ENCODE measurements at places on chromosomes 3 and 15.

GRCh38 chr3:54999159-54999558 lies 71.3 kb upstream of the LRTM1 start:
- DNase-seq: no peak

GRCh38 chr3:116939550-116939949 lies 230.0 kb downstream of the TUSC7 start:
- DNase-seq: no peak

- DNase-seq: no peak
Measured at GRCh38 chr15:93583552-93583951, 494.5 kb upstream of the RGMA start.

GRCh38 chr15:65903296-65904073 lies 34.2 kb downstream of the RAB11A start:
- DNase-seq: no peak

DNA sequence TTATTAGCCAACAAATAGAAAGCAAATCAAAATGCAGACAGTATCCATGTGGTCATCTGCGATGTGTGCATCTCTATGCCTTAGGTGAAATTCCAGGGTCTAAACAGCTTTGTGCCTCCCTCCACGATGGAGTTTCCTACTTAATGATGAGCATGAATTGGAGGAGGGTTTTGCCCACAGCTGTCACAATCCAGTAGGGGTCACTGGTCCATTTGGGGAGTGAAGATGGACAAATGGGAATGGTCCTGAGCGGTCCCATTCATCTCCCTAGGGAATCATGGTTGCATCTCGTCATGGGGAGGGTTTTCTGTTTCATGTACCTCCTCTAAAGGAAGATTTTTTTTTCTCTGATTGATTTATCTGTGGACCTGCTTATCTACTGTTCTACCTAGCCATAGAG lies 358.0 kb downstream of the PTPRG start:
- no peak for DNase-seq

DNA sequence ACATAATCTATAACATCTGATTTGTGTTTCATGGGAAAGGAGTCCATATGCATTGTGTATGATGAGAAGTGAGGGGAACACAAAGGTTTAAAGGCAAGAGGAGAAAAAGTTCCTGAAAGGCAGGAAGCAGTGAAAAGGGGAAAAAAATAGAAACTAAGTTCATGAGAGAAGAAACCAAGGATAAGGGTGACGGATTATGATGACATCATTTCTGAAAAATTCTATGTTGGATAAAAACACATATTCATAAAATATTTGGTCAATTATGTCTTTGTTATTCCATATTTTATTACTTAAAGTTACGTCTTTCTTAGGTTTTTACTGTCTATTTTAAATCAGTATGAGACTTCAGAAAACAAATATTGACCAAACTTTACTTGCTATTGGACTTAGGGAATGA lies 48.6 kb upstream of the CP start:
- DNase-seq: no peak

DNA sequence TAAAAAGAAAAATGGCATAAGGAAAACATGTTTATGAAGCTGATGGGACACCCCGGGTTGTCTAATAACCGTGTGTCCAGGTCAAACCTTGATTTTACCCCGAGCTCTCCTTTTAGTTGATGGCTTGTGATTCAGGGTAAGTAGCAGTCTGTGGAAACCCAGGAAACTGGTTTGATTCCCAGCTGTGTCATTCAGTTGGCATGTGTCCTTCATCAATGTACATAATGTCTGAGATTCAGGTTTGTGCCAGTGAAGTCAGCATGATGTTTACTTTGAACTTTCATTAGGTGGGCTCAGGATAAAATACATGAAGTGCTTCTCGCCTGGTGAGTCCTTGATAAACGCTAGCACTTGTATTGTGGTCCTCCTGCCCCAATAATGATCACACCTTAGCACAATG lies 4.3 kb upstream of the COPG1 start:
- no peak for DNase-seq

GRCh38 chr15:33243393-33243792 lies 48.9 kb upstream of the FMN1 start:
- no peak for DNase-seq

DNA sequence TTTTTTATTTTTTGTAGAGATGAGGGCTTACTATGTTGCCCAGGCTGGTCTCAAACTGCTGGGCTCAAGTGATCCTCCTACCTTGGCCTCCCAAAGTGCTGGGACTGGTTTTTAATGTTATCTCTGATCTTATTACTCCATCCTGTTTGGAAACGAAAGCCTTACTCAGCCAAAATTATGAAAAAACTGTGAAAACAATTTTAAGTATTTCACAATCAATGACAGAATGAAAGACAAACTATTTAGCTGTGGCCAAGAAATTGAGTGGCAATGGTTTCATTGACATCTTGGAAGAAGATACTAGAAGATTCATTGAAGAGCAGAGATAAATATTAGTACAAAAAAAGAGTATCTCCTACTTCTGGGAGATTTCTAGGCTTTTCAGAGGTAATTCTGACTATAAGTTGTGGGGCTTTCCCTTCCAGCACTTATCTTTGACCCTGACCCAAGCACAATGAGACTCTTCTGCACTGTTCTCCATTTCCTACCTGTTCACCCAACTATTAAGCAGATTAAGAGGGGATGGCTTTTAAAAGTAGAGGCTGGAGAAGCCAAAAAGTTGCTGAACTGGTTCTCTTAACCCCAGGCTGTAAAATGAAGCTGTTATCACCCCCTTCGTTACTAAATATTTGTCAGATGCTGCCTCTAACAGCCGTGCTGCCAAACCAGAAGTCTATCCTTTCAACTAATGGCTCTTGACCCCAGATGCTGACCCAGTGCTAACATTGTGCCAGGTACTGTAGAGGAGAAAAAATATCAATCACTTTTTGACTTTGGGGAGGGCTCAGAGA lies 14.2 kb upstream of the SLC25A36 start:
- no peak for DNase-seq

DNA sequence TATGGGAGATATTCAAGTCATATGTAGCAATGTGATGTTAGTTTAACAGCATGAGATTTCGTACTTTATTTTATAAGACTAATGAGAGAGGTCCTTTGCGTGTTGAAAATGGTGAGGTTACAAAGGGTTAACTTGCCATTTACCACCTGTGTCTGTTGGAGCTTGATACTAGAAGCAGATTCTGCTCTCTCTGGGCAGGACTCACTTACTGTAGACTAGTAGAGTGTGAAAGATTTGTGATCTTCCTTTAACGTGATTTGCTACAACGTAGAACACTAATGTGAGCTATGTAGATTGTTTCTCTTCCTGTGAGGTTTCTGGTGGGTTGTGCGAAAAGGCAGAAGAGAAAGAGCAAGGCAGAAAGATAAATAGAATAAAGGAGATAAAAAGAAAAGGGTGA lies 1.1 kb downstream of the TP63 start:
- DNase-seq: no peak

DNA sequence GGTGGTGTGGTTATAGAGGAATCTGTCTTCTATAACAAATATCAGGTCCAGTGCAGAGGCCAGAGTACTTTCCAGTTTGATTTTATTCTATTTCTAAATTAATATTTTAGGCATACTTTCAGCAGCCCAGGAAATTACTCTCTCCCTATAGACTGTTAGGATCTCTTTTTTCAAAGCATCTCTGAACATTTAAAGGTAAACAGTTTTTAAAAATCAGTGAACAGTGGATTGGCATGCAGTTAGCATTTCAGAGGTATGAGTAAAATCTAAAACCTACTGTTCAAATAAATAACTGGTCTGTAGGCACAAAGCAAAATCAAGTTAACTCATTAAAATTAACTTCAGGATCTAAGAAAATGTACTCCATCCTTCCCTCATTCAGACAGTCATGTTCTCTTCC lies 3.0 kb downstream of the ZBED2 start:
- DNase-seq: no peak
